ENCODE measurements at places on chromosomes 2 and 18. TPM values are rescaled to one million over a fixed set of nuclear protein-coding genes. Genes with fewer than 3 reads are reported as not detected.

GRCh38 chr2:192148620-192149321 lies 46.0 kb downstream of the TMEFF2 start:
- DNase-seq = no peak

GRCh38 chr2:235001237-235002133 lies 49.7 kb downstream of the SH3BP4 start:
- DNase-seq = no peak

DNA sequence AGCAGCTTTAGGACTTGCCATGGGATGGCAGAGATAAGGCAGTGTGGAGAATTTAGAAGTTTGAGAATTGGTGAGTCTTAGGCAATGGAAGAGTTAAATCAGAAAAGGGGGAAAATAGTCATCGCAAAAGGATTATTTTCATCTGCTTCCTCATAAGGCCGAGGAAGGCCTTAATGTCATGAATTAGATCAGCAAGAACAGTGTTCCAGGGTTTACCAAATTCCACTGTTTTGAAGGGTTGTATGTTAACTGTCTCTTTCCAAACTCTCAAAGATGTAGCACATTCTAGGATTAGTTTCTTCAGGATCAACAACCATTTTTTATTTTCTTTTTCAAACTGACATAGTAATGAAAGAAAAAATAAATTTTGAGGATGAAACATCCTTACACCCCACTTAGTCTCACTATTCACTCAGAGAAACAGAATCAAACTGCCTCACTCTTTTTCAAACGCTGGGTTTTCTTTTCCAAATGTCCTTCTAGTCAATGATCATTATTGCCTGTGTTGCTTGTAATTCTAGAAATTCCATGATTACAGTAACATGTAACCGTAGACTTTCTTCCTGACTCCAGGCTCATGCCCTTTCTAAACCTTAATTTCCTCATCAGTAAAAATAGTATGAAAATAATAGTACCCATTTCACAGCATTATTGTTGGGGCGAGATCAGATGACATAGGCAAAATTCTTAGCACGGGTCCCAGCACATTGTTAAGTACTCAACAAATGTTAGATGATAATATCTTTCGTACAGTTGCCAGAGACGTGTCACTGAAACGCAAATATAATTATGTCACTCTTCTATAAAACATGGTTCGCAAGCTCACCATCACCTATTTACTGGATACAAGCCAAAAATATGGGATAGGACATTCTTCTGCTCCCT lies 23.6 kb downstream of the ZEB2 start:
- DNase-seq = no peak

DNA sequence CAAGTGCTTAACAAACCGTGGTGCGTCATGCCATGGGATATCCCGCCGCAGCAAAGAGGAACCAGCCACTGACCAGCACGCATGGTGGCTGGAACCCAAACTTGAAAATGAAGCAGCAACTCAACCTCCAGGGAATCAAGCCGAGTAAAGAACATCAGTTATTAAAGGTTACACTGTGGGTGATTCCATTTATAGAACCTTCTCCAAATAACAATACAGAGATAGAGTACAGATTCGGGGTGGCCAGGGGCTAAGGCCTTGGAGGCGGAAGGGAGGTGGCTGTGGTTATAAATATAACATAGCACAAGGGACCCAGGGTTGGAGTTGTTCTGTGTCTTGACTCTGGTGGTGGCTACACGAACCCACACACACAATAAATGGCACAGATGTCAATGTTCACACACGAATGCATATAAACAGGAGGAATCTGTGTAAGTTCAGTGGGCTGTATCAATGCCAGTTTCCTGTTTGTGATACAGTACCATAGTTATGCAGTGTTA lies 123.1 kb downstream of the EIPR1 start:
- DNase-seq = no peak

- DNase-seq = no peak
Observed at GRCh38 chr18:57207124-57207916, 60.4 kb downstream of the BOD1L2 start.

DNA sequence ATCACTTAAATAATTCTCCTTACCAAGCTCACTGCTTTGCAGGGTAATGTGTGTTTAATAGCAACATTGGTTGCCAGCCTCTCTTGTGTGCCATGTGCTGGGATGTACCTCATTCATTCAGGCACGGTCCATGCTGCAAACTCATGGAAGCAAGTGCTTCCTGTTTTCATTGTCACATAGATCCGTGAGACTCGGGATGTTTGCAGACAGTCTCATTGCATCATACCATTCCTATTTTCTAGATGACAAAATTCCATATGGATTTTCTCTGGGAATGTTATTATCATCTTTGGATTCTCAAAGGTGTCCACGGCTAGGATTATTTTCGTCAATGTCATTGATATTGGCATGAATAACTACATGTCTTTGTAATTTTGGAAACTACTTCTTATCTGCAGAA lies 60.0 kb upstream of the HDAC4 start:
- no peak for DNase-seq

DNA sequence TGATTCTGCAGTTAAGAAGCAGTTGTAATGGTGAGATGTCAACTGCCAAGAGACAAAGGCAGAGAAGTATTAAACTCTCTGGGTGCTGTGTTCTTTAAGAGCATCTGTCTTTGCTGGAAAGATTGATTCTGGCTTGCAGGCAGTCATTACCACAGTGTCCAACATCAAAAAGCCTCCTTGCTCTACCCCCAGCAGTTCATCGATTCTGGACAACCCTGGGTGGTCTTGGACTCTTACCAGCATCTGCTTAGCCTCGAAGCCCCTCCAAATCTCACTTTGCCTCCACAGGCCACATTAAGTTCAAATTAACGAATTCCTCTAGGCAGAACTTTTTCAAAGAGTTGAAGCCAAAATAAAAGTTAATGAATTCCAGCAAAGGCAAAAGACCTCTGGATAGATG lies 1061.4 kb downstream of the TSN start:
- no peak for DNase-seq

- DNase-seq = no peak
Observed at GRCh38 chr2:55175254-55176093, 56.6 kb downstream of the CLHC1 start.

DNA sequence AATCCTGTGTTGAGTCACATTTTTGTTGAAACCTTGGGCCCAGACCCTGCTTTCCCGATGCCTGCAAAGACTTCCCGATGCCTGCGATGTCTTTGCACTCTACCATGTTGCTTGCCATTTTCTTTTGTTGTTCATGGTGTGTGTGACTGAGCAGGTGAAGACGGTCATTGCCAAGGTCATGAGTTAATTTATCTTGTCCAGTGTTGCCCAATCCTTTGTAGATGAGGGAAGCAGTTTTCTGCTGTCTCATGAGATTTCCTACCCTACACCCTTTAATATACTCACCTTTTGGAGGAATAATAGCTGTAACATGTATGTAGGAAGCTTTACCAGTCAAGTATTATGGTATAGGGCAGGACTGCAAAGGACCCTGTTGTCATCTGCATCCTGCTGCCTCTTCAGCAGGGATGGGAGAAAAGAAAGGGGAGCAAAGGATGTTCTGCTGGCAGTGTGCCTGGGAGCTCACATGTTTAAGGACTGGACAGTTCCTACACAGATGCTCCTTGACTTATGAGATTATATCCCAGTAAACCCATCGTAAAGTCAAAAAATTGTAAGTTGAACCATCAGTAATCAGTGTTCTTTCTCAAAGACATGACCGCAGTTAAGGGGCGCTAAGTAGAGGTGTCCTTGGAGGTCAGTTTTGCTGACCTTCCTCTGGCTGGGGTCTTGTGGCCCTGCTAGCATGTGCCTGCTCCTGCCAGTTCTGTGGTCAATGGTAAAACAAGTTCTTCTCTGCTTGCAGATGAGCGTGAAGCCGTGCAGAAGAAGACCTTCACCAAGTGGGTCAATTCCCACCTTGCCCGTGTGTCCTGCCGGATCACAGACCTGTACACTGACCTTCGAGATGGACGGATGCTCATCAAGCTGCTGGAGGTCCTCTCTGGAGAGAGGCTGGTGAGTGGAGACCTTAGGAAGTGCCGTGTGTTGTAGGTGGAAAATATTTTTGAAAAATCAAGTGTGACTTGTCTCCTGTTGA lies 124.8 kb upstream of the EML6 start:
- no peak for DNase-seq

DNA sequence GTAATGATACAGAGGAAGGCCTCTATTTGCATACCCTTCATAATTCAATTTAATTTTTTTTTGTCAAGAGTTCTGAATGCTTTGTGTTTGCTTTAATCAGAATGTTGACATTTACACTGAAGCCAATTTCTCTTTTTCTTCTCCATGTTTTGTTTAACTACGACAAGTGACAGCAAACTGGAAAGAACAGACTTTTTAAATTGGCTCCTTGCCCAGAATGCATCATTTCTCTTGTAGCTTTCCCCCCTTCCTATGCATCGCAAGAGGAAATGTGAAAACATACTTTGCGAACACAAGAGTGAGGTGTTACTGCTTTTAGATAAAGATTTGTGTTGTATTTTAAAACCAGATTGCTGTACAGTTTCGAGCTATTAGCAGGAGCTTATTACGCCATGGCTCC lies 955.2 kb upstream of the CELF4 start:
- DNase-seq = no peak

DNA sequence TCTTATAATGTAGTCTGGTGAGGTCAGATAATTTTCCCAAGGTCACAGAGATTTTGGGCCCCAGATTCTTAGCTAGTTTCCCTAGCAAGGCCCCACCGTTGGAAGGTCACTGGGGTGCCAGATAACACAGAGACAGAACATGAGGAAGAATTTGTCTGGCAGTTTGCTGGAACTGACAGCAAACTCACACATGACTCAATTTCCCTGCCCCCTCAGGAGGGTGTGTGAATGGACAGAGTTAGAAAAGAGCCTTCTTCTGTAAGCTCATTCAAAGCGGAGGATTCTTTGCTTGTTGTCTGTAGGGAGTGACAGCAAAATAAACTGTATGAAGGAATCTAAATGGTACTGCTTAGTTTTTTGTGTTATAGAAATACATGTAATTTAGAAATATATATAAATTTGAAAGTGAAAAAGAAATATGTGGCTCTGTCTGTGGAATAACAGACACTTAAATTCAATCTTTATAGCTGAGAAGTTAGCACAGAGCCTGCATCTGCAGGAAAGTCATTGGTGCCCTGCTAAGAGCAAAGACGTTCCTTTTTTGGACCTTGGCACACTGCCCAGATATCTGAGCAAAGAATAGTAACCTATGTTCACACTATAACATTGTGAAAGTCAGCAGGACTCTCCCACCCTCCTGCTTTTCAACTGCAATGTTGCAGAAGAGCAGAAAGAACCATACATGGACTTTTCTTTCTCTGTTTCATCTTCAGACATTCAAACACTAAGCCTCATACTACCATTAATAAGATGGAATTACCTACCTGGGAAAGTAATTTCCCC lies 2.1 kb downstream of the MDH1 start:
- no peak for DNase-seq

- no peak for DNase-seq
Observed at GRCh38 chr2:664063-664462, 13.1 kb downstream of the TMEM18 start.

GRCh38 chr2:162430323-162430722 lies 86.4 kb downstream of the GCA start:
- DNase-seq = no peak

DNA sequence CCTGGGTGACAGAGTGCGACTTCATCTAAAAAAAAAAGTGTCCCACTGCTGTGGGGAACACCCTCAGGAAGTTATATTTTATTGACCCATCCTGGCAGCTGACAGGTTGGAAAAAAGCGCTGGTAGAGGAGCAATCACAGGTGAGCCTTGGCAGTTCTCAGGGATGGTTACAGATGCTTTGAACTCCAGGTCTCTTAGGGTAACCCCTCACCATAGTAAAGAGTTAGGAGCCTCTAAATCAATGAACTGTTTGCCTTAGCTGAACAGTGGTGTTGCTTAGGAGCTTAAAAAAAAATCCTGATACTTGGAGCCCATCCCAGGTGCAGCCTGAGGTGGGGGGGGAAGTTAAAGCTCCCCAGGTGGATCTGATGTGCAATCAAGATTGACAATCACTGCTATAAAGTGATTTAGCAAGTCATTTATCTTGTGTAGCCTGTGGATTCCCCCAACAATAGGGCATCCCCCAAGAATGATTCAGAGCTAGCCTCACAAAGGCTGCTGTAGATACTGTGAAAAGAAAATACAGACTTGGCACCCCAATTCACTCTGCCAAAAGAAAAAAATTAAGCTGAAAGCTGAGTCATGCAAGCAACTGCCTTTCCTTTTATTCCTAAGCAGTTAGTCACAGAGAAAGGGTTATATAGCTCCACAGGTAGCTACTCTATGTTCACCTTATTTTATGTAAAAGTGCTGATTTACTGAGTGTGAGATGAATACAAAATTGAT lies 14.8 kb downstream of the SLC16A14 start:
- no peak for DNase-seq

DNA sequence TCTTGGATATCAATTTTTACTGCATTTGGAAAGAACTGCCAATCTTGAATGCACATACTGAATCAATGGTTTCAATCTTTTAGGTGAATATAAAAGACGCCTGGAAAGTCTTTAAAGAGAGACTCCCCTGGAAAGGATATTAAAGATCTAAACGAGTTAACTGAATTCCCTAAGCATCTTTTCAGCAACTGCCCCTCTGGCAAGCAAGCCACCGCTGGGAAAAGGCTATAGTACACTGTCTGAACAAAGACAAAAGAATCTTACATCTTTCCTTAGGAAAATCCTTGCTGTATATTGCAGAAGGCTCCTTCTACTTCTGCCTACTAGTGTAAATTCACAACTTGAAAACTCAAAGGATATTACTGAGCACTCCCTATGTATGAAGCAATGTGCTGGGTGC lies 28.0 kb downstream of the MYO5B start:
- no peak for DNase-seq

GRCh38 chr2:190443778-190444481 lies 35.8 kb downstream of the MFSD6 start:
- DNase-seq = no peak

DNA sequence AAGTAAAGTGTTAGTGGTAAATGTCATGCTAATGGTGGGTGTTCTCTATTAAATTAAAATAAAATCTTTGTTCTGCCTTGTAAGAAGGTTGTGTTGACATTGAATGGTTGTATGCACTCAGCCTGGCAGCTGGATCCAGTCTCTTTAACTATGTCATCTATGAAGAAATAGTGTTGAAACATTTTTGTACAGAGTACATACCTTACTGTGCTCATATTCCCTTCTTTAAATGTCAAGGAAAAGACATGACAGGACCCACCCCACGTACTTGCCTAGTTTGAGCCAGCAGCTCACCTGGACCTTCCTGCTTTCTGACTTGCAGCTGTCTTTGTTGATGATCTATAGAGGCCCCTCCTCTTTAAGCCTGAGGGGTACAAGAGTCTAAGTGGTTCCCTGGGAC lies 85.6 kb upstream of the ST3GAL5 start:
- no peak for DNase-seq

Gene LRRC30
- total RNA-seq = not detected

Gene MSGN1
- total RNA-seq = not detected

Gene SP140
- total RNA-seq = 67.9 TPM

Gene HNMT
- total RNA-seq = not detected

Gene CRYBA2
- total RNA-seq = not detected

Gene LYPD6B
- total RNA-seq = not detected

Gene CNNM4
- 5.3 TPM for total RNA-seq

Gene SLC5A7
- not detected for total RNA-seq

Gene CDH19
- total RNA-seq = not detected

Gene DSG2
- total RNA-seq = 0.43 TPM

Gene TUBA4B
- not detected for total RNA-seq

Gene TUBA3D
- not detected for total RNA-seq

Gene KCNK3
- total RNA-seq = 0.35 TPM

Gene SLC19A3
- not detected for total RNA-seq

Gene STARD6
- not detected for total RNA-seq

Gene FAM228A
- total RNA-seq = 0.44 TPM

Gene PLA2R1
- total RNA-seq = not detected

Gene LRP2
- 0.03 TPM for total RNA-seq

Gene TTC39C
- 150 TPM for total RNA-seq

Gene ZNF236
- total RNA-seq = 28.4 TPM

All from T-cell (primary cell).